Thymus (tissue), 14 donors: ENCODE measurements at places on chromosomes 11 and 22. TPM values are rescaled to one million over a fixed set of nuclear protein-coding genes. Genes with fewer than 3 reads are reported as not detected.

GRCh38 chr11:843086-843734 lies 558 bp downstream of the TSPAN4 start:
- peaks cover 49% of the 10 kb centered on the region for H3K27me3 ChIP-seq
- no peak for DNase-seq
- peaks cover 13% of the 10 kb centered on the region for H3K4me1 ChIP-seq
- peaks cover 19% of the 10 kb centered on the region for H3K36me3 ChIP-seq

DNA sequence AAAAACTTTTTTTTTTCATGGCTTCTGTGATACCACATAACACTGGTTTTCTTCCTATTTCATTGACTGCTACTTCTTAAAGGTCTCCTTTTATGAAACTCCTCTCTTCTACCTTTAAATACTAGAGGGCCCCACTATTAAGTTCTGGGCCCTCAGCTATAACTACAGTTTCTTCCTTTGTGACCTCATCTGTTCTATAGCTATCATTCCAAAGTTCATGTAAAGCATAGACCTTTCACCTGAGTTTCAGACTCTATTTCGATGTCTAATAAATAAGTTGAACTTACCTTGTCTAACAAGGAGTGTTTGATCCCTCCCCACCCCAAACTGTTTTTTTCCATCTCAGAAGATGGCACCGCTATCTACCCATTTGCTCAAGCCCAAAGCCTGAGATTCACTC lies 35.2 kb downstream of the PAAF1 start:
- no peak overlapping the region for H3K27ac ChIP-seq
- no peak for DNase-seq
- peaks cover 8% of the 10 kb centered on the region for H3K4me1 ChIP-seq
- H3K36me3 ChIP-seq: peaks cover 25% of the 10 kb centered on the region

- no peaks in the 10 kb centered on the region for H3K27me3 ChIP-seq
- no peaks in the 10 kb centered on the region for H3K4me1 ChIP-seq
- H3K36me3 ChIP-seq: no peaks in the 10 kb centered on the region
- no peak for DNase-seq
- no peak overlapping the region for H3K4me3 ChIP-seq
Observed at GRCh38 chr11:99693941-99694492, 673.3 kb downstream of the CNTN5 start.

DNA sequence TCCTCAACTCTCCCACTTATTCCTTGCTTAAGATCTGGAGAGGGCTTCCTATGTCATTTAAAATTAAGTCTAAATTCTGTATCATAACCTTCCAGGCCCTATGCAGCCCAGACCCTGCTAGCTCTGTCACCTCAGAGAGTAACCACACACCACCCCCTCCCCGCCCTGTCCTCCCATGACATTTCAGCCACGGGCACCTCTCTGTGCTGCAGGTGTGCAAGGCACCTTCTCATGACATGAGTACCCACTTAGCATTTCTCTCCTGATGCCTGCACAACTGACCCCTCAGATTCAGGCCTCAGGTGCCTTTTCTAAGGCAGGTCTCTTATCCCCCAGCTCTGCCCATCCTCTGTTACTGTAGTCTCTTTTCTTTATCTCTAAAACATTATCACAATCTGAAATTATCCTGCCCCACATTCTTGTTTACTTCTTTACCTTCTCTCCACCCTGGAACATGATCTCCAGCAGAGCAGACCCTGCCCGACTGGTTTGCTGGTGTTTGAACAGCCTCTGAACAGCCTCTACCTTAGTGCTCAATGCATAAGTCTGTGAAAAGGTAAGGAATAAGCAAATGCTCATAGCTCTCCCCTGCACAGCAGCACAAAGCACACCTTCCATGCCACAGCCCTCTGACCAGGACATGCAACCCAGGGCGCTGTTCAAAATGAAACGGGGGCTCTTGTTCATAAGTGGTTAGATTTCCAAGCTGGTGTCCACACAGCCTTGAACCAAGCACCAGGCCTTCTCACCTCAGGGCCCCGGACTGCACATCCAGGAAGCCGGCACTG lies 196.1 kb upstream of the B3GAT1 start:
- H3K4me1 ChIP-seq: no peaks in the 10 kb centered on the region
- no peak for DNase-seq
- H3K36me3 ChIP-seq: no peaks in the 10 kb centered on the region
- H3K27ac ChIP-seq: no peak overlapping the region
- H3K4me3 ChIP-seq: no peak overlapping the region

- H3K27me3 ChIP-seq: no peaks in the 10 kb centered on the region
- H3K36me3 ChIP-seq: no peaks in the 10 kb centered on the region
- H3K4me1 ChIP-seq: peaks cover 16% of the 10 kb centered on the region
- DNase-seq: no peak
- no peak overlapping the region for H3K27ac ChIP-seq
Observed at GRCh38 chr22:32607086-32607485, 132.5 kb downstream of the FBXO7 start.

- no peaks in the 10 kb centered on the region for H3K4me1 ChIP-seq
- no peak overlapping the region for H3K4me3 ChIP-seq
- no peak overlapping the region for H3K27ac ChIP-seq
- no peaks in the 10 kb centered on the region for H3K36me3 ChIP-seq
- H3K27me3 ChIP-seq: peaks cover 59% of the 10 kb centered on the region
Observed at GRCh38 chr22:36564422-36565158, 35.6 kb upstream of the EIF3D start.

DNA sequence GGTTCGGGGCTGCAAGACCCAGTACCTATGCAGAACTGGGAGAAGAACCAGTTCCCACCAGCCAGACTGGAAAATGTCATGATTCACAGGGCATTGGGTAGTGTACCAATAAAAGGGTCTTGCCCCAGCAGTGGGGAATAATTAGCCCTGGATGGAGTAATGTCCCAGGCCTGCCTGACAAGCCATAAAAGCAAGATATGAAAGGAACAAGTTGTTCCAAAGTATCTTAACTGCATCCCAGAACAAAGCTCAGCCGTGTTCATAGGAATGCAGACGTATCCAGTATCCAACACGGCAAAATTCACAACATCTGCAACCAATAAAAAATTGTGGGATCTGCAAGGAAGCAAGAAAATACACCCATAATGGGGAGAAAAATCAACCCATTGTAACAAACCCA lies 47.9 kb downstream of the ASCL2 start:
- H3K27me3 ChIP-seq: peaks cover 4% of the 10 kb centered on the region
- H3K27ac ChIP-seq: no peak overlapping the region

GRCh38 chr11:76629853-76630599 lies 40.5 kb downstream of the LRRC32 start:
- H3K27me3 ChIP-seq: no peaks in the 10 kb centered on the region
- no peak overlapping the region for H3K27ac ChIP-seq
- no peak for DNase-seq
- no peaks in the 10 kb centered on the region for H3K4me1 ChIP-seq
- H3K4me3 ChIP-seq: no peak overlapping the region

- peaks cover 10% of the 10 kb centered on the region for H3K4me1 ChIP-seq
- peaks cover 39% of the 10 kb centered on the region for H3K36me3 ChIP-seq
- no peak overlapping the region for H3K27ac ChIP-seq
Observed at GRCh38 chr11:12216671-12217374, 106.4 kb downstream of the MICAL2 start.

GRCh38 chr11:131652231-131652630 lies 281.8 kb downstream of the NTM start:
- H3K4me3 ChIP-seq: no peak overlapping the region
- H3K27ac ChIP-seq: no peak overlapping the region
- no peak for DNase-seq
- peaks cover 60% of the 10 kb centered on the region for H3K4me1 ChIP-seq

The CABP4 gene
- 0.52 TPM for total RNA-seq

The ZFTA gene
- total RNA-seq: 15.7 TPM

The TRIM77 gene
- not detected for total RNA-seq
